NCI-H2081 (cell line): ENCODE measurements at places on chromosomes 13 and 19.

DNA sequence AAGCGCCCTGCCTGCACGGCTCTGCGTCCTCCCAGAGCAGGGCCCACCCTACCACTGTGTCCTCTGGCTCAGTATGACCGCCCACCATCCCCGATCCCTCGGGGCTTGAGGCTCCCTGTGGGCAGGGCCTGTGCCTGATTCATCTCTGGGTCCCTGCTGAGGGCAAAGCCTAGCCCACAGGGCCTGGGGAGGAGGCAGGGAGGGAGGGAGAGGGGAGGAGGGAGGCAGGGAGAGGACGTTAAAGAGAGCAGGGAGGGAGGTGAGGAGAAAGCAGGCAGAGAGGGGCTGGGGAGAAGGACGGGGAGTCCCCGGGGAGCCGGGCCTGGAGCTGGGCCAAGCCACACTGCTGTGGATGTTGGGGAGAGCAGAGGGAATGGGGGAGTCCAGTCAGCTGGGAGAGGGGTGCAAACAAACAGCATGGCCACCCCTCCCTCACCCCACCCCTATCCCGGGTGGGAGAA is 4.0 kb upstream of the ERFL start:
- no peak for DNase-seq

DNA sequence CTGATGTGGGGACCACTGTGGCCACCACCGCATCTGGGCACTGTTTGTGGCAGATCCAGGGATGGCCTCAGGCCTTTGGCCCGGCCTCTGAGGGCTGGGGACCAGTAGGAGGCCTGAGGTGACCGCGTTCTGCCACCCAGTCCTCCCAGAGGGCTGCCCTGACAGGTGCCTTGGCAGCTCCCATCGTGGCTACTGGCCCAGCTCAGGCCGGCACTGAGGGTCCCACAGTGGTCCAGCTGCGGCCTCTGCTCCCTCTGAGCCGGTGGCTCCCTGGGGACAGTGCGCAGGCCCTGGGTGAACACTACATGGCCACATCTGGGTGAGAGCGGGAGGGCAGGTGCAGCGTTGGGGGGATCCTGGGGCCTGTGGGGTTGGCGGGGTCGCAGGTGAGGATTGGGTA is 61.9 kb downstream of the KDM4B start:
- no peak for DNase-seq

DNA sequence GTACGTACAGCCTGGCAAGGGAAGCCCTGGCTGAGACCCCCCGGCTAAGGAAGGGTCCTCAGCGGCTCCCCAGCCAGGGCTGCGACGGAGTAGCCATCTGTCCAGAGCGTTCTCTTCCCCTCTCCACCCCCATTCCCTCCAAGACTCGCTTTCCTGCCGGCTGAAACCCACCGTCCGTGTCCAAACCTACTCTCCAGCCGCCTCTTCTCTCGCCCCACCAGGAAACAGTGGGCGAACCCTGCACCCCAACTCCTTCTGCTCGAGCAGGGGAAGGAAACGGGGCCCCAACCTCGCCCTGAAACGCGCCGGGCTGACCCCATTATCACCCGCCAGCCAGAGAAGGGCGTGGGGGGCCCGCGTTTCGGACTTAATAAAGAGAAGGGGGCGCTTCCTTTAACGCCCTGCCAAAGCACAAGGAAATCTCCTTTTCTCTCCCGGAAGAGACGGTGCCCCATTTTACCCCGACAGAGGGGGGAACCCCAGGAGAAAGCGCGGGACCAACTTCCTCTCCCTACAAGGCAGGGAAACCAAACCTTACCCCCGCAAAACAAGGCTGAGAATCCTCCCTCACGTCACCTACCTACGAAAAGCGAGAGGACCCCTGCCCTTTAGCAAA is 2.5 kb downstream of the ZC3H4 start:
- DNase-seq = peak; percentile 16

- no peak for DNase-seq
Measured at GRCh38 chr13:111976474-111977178, 90.3 kb upstream of the SOX1 start.

GRCh38 chr19:11373166-11373884 is 1.1 kb upstream of the SWSAP1 start:
- peak; percentile 60 for DNase-seq

- DNase-seq = no peak
Measured at GRCh38 chr19:48171710-48172109, 1.2 kb downstream of the ZSWIM9 start.

DNA sequence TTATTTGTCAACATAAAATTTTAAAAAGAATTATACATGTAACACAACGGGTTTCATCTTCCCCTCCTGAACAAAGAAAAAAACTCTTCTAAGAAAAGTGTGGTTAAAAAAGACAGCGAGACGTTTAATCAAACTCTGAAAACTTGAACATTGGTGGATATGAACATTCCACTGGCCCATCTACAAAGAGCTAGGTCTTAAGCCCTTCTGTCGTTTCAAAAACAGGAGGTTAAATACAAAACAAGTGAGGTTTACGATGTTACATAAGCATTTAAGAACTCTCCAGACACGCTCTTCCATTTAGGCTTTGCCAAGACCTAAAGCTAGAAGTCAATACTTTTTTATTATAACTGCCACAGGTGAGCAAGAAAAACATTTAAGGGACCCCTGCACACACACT is 9.4 kb upstream of the DOCK9 start:
- DNase-seq = no peak

GRCh38 chr13:30572859-30573275 is 44.9 kb upstream of the USPL1 start:
- DNase-seq = no peak

GRCh38 chr13:101127741-101128353 is 288.5 kb downstream of the NALCN start:
- DNase-seq = peak; percentile 57

DNA sequence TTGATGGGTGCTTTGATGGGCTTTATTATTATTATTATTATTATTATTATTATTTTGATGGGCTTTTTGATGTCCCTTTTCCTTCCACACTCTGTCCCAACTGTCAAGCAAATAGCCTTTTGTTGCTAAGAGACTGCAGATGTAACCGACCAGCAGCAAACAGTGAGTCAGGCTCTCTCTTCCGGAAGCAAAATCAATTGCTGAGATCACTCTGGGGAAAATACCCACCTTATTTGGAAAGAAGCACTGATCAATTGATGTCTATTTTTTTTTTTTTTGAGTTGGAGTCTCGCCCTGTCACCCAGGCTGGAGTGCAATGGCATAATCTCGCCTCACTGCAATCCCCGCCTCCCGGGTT is 2.9 kb downstream of the LDLR start:
- peak; percentile 19 for DNase-seq

DNA sequence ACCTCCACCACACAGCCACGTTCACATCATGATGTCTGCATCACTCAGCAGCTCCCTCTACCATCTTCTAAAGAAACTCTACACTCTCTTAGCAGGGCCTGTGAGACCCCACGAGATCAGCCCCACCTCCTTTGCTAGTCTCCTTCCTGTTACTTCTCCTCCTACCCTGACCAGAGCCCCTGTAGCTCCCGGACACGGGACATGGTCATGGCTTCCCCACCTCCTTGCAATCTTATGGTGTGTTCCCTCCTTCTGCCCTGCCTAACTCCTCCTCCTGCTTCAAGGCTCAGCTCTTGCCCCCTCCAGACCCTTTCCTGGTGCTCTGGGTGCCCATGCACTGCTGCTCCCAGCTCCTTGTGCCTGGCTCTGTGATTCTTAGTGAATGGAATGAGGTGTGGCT is 8.1 kb upstream of the MRPS31 start:
- no peak for DNase-seq

DNA sequence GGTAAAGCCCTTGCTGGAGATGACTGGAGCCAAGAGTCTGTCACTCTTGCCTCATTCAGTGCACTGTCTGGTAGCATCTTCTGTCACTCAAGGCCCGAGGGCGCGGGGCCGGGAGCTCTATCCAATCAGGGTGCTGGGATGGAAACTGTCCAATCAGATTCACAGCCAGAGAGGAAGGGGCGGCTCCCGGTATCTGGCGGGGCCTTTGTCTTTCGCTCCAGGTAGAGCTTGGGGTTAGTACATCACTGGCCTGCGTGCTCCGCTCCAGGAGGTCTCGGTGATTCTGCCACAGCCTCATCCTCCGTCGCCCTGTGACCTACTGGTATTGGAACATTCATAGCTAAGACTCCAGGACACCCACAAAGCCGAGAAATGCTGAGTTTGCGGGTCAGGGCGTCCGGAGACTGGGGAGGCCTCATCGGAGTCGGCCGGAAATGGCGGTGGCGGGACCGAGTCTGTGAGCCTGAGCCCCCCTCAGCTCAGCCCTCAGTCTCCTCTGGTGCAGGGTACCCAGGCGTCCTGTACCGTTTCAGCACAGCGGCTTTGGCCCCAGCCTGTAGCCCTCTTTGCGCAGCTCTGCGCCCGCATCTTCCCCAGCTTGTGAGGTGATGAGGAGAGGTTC is 20.6 kb upstream of the ZNF430 start:
- DNase-seq = no peak

DNA sequence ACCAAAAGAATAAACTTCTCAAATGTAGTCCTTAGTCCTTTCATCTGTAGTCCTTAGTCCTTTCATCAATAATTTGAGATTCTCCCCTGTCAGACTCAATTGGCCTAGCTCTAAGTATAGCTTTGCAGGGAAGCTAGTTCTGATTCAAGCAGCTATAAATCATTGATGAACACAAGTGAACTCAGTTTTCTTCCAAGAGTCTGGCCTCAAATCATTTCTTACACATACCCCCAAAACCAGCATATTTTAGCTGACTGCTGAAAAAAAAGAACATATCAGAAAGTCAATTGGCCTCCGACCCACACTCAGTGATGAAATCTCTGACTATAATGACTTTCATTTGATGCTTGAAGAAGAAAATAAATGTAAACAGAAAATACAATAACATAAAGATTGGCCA is 64.9 kb downstream of the TNFSF11 start:
- DNase-seq = no peak

DNA sequence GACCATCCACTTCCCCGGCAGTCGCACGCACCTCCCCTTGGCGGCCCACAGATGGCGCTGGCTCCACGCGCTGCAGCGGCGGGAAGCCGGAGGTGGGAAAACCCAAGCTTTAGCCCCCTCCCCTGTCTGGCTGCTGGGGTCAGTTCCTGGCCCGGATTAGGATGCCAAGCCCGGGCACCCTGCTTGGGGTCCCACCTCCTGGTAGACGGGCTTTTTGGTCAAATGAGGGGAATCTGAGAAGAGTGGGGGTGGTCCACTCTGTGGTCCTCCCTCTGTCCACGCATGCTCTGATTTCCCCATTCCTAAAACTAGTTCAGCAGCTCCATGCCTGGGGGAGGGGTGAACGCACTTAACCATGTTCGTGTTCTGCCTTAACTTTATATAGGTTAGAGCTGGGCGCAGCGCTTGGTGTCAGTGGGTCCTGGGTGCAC is 8.1 kb upstream of the ADGRE2 start:
- DNase-seq = no peak

DNA sequence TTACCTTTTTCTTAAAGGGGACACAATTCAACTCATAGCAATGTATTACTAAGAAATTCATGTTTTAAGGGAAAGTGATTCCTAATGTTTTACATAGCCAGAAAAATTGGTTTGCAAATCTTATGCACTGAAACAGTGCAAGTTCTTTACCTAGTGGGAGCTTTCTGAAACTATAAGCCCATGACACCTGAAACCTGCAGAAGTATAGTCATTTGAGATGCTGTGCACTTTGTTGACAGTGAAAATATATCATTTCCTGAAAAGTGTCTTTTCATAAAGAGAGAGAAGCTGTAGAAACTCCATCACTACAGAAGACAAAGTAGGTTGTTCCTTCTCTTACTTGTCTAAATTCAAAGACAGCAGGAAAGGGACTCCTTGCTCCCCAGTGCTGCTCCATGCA is 517.1 kb downstream of the LMO7 start:
- DNase-seq = no peak

DNA sequence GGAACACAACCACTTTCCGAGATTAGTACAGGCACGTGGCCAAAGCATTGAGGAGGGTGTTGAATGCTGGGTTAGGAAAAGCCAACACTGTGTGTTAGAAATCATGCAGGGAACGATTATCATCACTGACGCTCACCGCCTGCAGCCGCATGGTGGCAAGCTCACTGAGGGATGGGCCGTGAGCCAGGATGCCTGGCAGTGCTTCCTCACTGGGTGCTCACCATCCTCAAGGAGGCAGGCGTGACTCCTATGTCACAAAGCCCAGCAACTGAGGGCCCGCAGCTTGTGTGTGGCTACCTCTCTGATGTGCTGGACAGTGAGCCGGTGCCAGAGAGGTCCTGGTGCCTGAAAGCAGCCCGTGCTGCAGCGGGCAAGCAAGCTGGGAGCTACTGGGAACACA is 30.4 kb upstream of the TIMM44 start:
- no peak for DNase-seq

GRCh38 chr13:43981091-43981490 is 101.4 kb downstream of the LACC1 start:
- no peak for DNase-seq

DNA sequence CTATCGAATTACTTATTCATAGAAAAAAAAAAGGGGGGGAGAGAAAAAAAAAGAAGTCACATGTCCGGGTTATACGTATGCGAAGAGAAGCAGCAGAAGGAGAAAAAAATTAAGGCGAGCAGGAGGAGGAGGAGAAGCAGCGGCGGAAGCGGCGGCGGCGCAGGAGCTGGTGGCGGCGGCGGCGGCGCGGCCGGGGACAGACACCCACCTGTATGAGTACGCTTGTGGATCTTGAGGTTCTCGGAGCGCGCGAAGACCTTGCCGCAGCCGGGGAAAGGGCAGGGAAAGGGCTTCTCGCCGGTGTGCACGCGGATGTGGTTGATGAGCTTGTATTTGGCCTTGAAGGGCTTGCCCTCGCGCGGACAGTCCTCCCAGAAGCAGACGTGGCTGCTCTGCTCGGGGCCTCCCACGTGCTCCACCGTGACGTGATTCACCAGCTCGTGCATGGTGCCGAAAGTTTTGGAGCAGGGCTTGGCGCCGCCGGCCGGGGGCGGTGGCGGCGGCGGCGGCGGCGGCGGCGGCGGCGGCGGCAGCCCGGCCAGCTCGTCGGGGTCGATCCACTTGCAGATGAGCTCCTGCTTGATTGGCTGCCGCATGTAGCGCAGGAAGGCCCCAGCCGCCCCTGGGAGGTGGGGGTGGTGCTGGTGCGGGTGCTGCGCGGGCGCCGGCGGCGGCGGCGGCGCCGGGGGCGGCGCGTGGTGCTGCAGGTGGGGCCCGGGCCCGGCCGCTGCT is 1.5 kb downstream of the ZIC5 start:
- DNase-seq = peak; percentile 81

GRCh38 chr13:24218977-24219376 is 58.5 kb downstream of the SPATA13 start:
- no peak for DNase-seq

GRCh38 chr13:52009946-52010345 is 1.3 kb downstream of the ATP7B start:
- DNase-seq = no peak

DNA sequence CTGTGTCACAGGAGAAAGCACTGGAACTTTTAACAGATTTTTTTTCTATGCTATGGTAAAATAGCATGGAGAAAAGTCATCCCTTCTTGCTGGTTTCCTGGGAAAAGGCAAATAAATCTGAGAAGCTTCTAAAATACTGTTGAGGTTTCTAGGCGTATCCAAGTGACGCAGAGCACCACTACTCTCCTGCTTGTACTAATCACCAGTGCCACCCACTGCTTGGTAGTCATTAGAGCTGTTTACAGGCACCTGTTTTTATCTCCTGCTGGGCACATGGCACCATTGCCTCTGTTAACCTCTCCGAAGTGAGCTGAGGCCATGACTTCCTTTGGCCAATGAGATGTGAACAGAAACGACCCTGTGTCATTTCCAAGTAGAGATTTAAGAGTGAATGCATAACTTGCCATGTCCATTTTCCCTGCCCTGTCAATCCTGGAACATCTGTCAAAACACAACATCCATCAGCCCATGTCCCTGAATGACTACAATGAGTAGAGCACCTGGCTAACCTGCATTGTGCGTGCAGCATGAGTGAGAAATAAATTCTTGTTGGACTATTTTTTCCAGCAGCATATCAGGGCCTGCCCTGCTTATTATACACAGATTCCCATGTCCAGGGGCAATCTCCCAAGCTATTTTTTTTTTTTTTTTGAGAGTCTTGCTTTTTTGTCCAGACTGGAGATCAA is 17.3 kb upstream of the OXGR1 start:
- peak; percentile 16 for DNase-seq
